Ovary (tissue), 10 donors: ENCODE measurements at places on chromosomes 4 and X. TPM values are rescaled to one million over a fixed set of nuclear protein-coding genes. Genes with fewer than 3 reads are reported as not detected.

Gene EXOC1L
- not detected for total RNA-seq

Gene COL25A1
- 3.2 TPM for total RNA-seq

Gene GLUD2
- total RNA-seq = 1.4 TPM

Gene SYN1
- 10.2 TPM for total RNA-seq

GRCh38 chrX:149572743-149573142 lies 14.5 kb downstream of the MAGEA9B start:
- no peak for DNase-seq
- H3K4me1 ChIP-seq = no peaks in the 10 kb centered on the region
- no peaks in the 10 kb centered on the region for H3K27me3 ChIP-seq
- no peak overlapping the region for H3K27ac ChIP-seq
- H3K36me3 ChIP-seq = no peaks in the 10 kb centered on the region

DNA sequence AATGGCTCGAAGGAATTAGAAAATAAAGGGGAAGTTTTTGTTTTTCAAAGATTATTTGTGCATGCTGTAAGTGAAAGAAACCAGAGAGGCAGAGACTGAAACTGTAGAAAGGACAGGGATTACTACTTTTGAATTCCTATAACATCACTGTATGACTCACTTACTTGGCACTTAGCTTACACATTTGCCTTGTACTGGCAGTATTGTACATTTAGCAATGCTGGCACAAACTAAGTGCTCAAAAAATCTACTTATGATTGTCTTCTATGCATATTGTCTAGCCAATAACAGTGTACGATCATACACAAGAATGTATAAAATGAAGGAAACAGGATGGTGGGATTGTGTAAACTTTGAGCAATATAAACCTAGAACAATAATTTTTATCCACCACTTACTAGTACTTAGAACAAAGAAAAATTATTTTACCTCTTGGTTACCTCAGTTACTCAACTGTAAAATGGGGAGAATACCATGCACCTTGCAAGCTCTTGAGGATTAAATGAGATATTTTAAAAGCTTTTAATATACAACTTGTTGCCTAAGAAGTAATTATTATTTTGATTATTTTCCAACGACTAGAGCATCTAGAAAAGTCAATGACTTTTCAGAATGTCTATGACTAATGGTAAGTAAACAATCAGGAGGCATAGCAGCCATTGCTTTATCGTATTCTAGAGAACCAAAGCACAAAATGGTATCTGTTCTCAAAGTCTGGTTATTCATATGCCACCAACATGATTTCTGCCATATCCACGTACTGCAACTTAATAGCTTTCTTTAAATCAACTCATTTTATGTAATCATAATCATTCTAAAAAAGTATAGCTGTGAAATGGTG lies 4.7 kb downstream of the FAM120C start:
- DNase-seq = no peak
- H3K4me1 ChIP-seq = peaks cover 3% of the 10 kb centered on the region
- no peak overlapping the region for H3K27ac ChIP-seq

- no peaks in the 10 kb centered on the region for H3K4me1 ChIP-seq
- no peak overlapping the region for H3K4me3 ChIP-seq
- H3K27ac ChIP-seq = no peak overlapping the region
- H3K36me3 ChIP-seq = no peaks in the 10 kb centered on the region
- peak; percentile 15 for DNase-seq
- no peaks in the 10 kb centered on the region for H3K27me3 ChIP-seq
These were observed 12.8 kb downstream of the PJA1 start for GRCh38 chrX:69152417-69152841.
